NCI-H460 (cell line): ENCODE measurements at places on chromosomes 5 and 9. TPM values are rescaled to one million over a fixed set of nuclear protein-coding genes. Genes with fewer than 3 reads are reported as not detected.

DNA sequence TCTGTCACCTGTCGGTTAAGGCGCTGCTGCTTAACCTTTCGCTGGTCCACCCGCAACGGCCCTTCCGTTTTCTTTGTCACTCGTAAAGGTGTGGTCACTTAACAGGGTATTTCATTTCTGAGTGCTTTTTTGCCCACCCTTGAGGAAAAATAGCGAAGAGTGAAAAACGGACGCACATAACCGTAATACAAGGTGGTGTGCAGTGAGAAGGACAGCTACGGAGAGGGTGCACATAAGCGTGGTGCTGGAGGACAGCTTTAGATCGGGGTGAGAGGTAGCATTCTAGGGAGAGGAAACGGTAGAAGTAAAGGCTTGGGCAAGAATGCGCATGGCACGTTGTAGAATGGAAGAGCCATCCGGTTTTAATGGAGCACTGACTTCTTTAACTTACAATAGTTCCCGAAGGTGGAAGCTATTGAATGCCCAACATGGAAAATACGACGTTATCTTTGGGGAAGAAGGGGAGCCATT lies 761 bp downstream of the CCT5 start:
- no peak for DNase-seq

- no peak for DNase-seq
Measured at GRCh38 chr9:750249-750967, 91.1 kb upstream of the DMRT1 start.

- DNase-seq: no peak
Measured at GRCh38 chr5:20604992-20605391, 617.0 kb upstream of the CDH18 start.

DNA sequence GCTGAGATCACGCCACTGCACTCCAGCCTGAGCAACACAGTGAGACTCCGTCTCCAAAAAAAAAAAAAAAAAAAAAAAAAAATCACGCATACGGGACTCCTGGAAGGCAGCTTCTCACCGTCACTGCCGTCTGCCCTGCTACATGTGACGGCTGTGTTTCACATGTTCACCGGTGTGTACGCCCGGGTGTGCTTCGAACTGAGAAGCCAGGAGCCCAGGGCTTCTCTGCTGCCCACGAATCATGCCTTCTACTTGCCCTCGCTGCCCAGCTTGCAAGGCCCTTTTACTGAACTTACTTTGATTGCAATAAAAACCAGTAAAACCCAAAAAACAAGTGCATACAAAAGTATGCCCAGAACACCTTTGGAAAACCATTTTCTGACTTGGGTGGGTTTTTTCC lies 5.8 kb upstream of the NKD2 start:
- no peak for DNase-seq

- no peak for DNase-seq
Measured at GRCh38 chr9:7273575-7273974, 515.8 kb downstream of the KDM4C start.

DNA sequence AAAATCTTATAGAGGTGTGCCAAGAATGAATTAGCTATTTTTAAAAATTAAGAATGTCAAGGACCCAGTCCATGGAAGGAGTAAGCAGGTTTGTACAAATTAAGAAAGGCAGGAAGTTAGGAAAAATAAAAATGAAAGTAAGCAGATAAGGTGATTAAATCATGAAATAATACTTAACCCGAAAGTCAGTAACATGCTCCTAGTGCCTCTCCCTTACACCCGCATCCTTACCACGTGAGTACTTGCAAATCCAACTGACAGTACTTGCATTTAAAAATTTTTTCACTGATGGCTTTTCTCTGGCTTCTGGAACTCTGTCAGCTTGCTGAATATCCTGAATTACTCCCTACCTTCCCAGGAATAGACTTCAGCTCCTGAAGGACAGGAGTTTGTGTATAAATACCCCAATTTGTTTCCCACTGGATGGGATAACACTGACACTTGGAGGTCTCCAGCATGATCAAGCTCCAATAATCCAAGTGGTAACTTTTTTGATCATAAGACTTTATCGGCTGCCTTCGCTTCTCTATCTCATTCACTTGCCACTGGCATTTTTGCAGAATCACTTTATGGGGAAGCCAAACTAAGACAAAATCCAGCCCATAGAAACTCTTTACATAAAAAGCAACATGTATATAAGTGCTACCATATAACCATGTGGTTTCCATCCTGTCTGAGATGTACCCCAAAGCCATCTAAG lies 41.6 kb upstream of the RICTOR start:
- no peak for DNase-seq

DNA sequence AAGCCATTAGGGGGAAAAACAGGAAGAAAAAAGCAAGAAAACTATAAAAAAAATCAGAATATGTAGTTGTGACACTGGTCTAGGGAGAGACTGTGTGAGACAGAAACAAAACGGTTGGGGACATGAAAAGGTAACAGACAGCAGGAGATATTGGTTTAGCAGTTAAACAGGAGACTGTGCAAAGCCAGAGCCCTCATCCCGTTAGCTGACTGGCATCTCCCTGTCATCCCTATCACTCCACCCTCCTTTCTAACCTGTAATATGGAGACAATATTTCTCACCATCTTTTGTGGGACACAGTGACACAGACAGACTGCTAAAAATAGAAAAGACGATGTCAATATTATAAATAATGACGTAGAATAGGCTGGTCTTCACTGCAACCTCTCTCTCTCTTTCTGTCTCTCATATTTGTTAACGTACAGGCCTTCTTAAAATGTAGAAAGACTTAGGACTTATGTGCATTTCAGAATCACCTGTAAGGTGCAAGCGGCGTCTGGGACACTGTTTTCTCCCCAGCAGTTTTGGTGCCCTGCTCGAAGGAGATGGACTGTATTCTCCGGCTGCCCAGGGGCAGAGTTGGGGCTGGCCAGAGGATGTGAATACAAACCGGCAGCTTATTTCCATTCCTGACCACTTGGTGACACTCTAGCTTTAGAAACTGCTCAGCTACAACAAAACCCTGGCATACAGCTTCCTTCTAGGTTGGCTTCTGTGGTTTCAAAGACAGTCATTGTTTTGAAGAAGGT lies 190.6 kb downstream of the MAT2B start:
- DNase-seq: peak; percentile 73

DNA sequence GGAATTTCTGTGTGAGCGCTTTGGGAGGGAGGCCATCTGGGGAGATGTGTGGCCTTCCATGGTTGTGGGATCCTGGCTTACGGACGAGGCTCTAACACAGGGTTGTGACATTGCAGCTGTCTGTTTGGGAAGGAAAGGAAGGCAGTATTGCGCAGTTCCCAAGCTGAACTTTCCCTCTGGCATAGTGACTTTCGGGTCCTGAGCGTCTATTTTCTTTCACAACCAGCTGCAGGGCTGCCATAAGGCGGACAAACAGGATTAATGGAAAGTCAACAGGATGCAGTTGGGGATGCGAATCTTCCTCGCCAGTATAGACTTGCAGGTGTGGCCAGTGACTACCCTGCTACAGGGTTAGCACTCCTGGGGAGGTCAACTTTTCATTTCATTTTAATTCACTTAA lies 25.9 kb downstream of the CCT5 start:
- no peak for DNase-seq

RGMB gene
- total RNA-seq: 24.9 and 27.5 TPM in 2 replicates

SLC46A2 gene
- total RNA-seq: not detected in 2 replicates

DOCK2 gene
- total RNA-seq: 0.79 and 0.87 TPM in 2 replicates

SLC6A3 gene
- not detected in 2 replicates for total RNA-seq

REEP5 gene
- total RNA-seq: 58.2 and 61.3 TPM in 2 replicates

DND1 gene
- 0.75 and 0.77 TPM in 2 replicates for total RNA-seq

HTR1A gene
- not detected in 2 replicates for total RNA-seq
